ENCODE measurements at places on chromosomes 12 and 14. TPM values are rescaled to one million over a fixed set of nuclear protein-coding genes. Genes with fewer than 3 reads are reported as not detected.

DNA sequence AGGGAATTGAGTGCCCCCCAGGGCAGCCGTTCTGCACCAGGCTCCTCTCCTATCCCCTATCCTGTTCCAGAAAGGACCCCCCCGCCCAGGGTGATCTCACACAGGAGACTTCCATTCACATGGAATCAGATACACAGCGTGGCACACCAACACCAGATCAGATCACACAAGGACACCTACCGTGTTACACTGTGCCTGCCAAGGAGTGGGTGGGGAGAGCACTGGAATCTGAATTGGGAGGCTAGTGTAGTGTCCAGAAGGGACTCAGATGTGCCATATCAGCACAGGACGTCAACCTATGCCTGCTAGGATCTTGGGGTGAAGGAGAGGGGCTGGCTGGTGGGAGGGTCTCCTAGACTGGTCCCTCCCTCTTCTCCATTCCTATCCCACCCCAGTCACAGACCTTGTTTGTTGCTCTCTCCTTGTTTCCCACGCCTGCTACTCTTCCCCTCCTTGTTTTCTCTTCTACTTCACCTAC, 2.3 kb downstream of the PTMS start:
- no peak for DNase-seq
- no peaks in the 10 kb centered on the region for H3K27me3 ChIP-seq
- no peaks in the 10 kb centered on the region for H3K36me3 ChIP-seq
- H3K4me1 ChIP-seq, result peaks cover 34% of the 10 kb centered on the region
- no peak overlapping the region for H3K27ac ChIP-seq

CARMIL3 gene
- total RNA-seq, result not detected

GRCh38 chr14:70748422-70748821, 60.9 kb downstream of the MAP3K9 start:
- no peak for DNase-seq
- H3K4me3 ChIP-seq, result no peak overlapping the region
- no peaks in the 10 kb centered on the region for H3K27me3 ChIP-seq
- peaks cover 40% of the 10 kb centered on the region for H3K36me3 ChIP-seq
- H3K4me1 ChIP-seq, result peaks cover 5% of the 10 kb centered on the region

DDX23 gene
- 105 TPM for total RNA-seq

DNA sequence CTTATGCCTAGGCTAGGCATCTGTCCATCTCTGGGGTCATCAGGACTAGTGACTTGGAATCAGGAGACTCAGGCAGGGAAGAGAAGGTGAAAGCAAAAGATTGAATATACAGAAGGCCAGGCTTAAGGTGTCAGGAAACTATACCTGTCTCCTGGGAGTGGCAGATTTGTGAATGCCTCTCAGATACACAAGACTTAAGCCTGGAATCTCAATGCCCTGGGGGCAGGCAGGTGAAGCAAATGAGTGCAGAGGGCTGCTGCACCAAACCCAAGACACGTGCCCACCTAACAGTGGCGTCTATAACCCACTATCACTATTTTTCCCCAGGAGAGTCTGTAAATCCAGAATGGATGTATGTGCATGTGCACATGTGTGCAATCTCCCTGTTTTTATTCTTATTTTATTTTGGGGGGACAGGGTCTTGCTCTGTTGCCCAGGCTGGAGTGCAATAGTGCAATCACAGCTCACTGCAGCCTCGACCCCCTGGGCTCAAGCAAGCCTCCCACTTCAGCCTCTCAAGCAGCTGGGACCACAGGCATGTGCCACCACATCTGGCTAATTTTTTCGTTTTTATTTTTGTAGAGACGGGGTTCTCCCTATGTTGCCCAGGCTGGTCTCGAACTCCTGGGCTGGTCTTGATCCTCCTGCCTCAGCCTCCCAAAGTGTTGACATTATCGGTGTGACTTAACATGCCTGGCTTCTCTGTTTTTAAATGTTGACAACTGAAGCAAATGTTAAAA, 31.9 kb upstream of the FOS start:
- no peak overlapping the region for H3K27ac ChIP-seq
- H3K27me3 ChIP-seq, result no peaks in the 10 kb centered on the region
- H3K4me1 ChIP-seq, result no peaks in the 10 kb centered on the region
- H3K4me3 ChIP-seq, result no peak overlapping the region
- DNase-seq, result no peak

SELPLG gene
- total RNA-seq, result 0.73 TPM

GRCh38 chr14:21825149-21825743, 151.6 kb upstream of the OR4E1 start:
- H3K4me3 ChIP-seq, result no peak overlapping the region
- H3K4me1 ChIP-seq, result no peaks in the 10 kb centered on the region
- peaks cover 37% of the 10 kb centered on the region for H3K27me3 ChIP-seq

DNA sequence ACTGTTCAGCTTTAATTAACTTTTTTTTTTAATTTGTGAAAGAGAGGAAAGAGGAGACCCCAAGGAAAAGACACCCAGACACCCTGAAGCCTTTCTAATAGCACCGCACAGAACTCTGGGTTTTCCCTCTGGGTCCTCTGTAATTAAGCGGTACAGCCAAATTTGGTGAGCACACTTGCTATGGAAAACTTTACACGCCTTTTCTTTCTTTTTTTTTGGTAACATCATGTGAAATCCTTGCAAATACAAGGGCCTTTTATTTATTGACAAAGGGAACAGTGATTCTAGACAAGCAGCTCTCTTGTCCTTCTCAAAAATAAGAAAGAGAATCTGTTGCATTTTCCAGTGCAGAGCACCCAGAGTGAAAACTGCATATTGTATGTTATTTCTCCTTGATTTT, 44.4 kb upstream of the CPM start:
- no peaks in the 10 kb centered on the region for H3K36me3 ChIP-seq
- no peak overlapping the region for H3K27ac ChIP-seq
- H3K4me1 ChIP-seq, result no peaks in the 10 kb centered on the region
- no peaks in the 10 kb centered on the region for H3K27me3 ChIP-seq

GRCh38 chr12:23221926-23222325, 597.0 kb downstream of the ETNK1 start:
- no peaks in the 10 kb centered on the region for H3K4me1 ChIP-seq
- no peak overlapping the region for H3K4me3 ChIP-seq
- no peaks in the 10 kb centered on the region for H3K27me3 ChIP-seq

- H3K36me3 ChIP-seq, result no peaks in the 10 kb centered on the region
- no peak overlapping the region for H3K27ac ChIP-seq
- H3K27me3 ChIP-seq, result no peaks in the 10 kb centered on the region
- no peak for DNase-seq
- no peak overlapping the region for H3K4me3 ChIP-seq
- H3K4me1 ChIP-seq, result peaks cover 47% of the 10 kb centered on the region
Measured at GRCh38 chr12:53987787-53988230, 2.9 kb downstream of the HOXC10 start.

- peak overlapping the region; percentile 87 for H3K4me3 ChIP-seq
- peaks cover 6% of the 10 kb centered on the region for H3K36me3 ChIP-seq
- H3K27ac ChIP-seq, result no peak overlapping the region
- H3K27me3 ChIP-seq, result no peaks in the 10 kb centered on the region
- peak; percentile 17 for DNase-seq
- H3K4me1 ChIP-seq, result peaks cover 30% of the 10 kb centered on the region
Measured at GRCh38 chr12:53940443-53941014, 1.9 kb downstream of the HOXC13 start.

- H3K27ac ChIP-seq, result no peak overlapping the region
- DNase-seq, result no peak
- H3K4me3 ChIP-seq, result no peak overlapping the region
- H3K4me1 ChIP-seq, result no peaks in the 10 kb centered on the region
- peaks cover 7% of the 10 kb centered on the region for H3K27me3 ChIP-seq
- H3K36me3 ChIP-seq, result no peaks in the 10 kb centered on the region
Measured at GRCh38 chr14:78316052-78316451, 145.9 kb downstream of the NRXN3 start.

JKAMP gene
- total RNA-seq, result 147 TPM

DNA sequence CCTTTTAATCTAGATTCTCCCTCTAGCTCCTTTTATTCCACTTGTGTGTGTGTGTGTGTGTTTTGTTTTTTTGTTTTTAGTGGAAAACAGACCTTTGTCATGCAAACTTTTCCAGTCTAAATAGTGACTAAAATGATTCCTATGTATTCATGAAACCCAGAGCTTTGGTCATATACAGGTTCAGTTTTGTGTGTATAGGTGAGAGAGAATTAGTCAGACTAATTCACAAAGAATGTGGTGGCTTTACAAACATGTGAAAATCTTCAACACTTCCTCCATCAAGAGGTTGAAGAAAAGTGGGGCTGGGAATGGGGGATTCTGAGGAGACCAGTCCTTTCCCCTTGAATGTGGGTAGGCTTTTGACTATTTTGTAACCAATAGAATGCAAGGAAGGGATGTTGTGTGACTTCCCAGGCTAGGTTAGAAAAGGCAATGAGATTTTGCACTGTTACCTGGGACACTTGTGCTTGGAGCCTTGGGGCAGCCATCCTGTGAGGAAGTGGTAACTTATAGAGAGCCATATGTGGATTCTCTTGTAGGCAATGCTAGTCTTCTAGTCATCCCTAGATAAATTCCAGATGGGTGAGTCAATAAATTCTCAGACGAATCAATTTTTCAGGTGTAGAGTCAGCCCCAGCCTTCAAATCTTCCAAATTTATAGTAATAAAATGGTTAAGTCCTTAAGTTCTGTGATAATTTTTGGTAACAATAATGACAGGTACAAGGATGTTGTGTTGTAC, 236.1 kb downstream of the CEP128 start:
- H3K4me1 ChIP-seq, result peaks cover 10% of the 10 kb centered on the region

GRCh38 chr12:21774358-21775132, at the start of gene KCNJ8:
TSS of gene KCNJ8 (minus strand) at chr12:21774706. CDS start at chr12:21773616, 1,090 bp downstream.
- no peaks in the 10 kb centered on the region for H3K27me3 ChIP-seq
- H3K4me3 ChIP-seq, result peak within 1 kb of the TSS; percentile 65
- DNase-seq, result no peak
- no peaks in the 10 kb centered on the region for H3K4me1 ChIP-seq
- H3K36me3 ChIP-seq, result no peaks in the 10 kb centered on the region
- no peak within 1 kb of the TSS for H3K27ac ChIP-seq

KRT6B gene
- total RNA-seq, result 7.7 TPM

NTF3 gene
- not detected for total RNA-seq

GRCh38 chr12:120259418-120260202, 5.9 kb downstream of the PXN start:
- H3K4me1 ChIP-seq, result peaks cover 68% of the 10 kb centered on the region
- peaks cover 50% of the 10 kb centered on the region for H3K36me3 ChIP-seq
- no peaks in the 10 kb centered on the region for H3K27me3 ChIP-seq
- H3K4me3 ChIP-seq, result no peak overlapping the region
- no peak for DNase-seq

DNA sequence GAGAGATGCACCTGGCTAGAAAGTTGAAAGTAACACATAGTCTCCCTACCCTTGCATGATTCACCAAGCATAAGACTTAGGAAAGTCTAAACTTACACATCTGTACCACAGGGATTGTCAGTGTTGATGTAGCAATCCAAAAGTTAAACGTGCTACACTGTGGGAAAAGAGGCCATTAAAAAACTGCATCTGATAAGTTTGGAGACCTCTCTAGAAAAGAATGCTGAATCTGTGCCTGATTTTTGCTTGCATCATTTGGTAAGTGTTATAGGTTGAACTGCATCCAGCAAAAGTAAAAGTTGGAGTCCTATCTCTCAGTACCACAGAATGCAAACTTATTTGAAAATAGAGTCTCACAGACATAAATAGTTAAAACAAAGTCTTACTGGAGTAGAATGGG, 126.6 kb downstream of the SLC6A15 start:
- no peak overlapping the region for H3K27ac ChIP-seq
- no peaks in the 10 kb centered on the region for H3K27me3 ChIP-seq

HOXC13 gene
- 9.0 TPM for total RNA-seq

NTN4 gene
- total RNA-seq, result 40.3 TPM

DNA sequence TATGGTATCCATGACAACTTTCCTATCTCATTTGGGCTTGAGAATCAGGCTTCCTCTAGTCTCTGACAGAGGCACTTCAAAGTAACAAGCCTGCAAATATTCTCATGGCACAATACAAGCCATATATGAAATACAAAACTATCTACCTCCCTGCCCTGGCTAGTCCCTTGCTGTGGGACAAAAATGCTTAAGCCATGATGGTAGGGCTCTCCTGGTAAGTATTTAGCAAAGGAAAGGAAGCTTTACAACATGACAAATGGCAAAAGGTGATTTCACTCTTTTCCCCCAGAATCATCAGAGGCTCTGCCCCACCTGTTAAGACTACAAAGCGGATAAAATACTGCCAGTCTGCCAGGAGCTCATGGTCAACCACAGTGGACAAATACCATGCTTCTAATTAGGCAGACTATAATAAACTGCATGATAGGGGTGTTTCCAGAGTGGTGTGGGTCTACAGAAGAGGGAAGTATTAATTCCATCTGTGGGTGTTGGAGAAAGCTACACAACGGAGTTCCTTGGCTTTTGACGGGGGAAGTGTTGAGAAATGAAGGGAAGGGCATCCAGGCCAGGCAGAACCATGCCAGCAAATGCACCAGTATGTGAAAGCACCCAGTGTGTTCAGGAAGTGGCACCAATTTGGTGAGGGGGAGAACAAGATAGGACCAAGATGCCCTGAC, 92.9 kb downstream of the SPTSSA start:
- H3K27me3 ChIP-seq, result no peaks in the 10 kb centered on the region
- H3K4me1 ChIP-seq, result peaks cover 29% of the 10 kb centered on the region

DNA sequence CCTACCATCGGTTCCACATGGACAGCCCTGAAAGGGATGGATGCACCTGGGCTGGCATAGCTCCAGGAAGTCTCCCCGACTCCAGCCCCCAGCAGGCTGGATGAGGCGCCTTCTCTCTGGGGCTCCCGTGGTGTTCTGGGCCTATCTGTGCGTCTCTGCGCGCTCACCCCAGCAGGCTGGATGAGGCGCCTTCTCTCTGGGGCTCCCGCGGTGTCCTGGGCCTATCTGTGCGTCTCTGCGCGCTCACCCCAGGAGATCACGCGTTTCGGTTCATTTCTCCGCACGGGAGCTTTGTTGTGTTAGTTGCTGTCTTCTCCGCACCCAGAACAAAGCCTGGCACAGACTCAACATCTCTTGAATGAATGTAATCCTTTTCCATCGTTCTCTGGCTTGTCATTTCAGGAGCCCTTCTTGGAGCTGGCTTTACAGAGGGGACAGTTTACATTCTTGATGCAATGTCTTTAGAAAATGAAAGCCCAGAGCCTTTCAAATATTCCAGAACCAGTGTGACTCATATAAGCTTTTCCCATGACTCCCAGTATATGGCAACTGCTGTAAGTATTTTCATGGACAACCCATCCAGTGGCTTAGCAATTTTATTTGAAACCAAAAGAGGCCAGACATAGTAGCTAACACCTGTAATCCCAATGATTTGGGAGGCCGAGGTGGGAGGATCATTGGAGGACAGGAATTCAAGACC, 40.3 kb downstream of the CFAP251 start:
- no peak overlapping the region for H3K27ac ChIP-seq
- H3K4me3 ChIP-seq, result no peak overlapping the region
- H3K27me3 ChIP-seq, result no peaks in the 10 kb centered on the region
- H3K4me1 ChIP-seq, result peaks cover 4% of the 10 kb centered on the region
- no peak for DNase-seq

DNA sequence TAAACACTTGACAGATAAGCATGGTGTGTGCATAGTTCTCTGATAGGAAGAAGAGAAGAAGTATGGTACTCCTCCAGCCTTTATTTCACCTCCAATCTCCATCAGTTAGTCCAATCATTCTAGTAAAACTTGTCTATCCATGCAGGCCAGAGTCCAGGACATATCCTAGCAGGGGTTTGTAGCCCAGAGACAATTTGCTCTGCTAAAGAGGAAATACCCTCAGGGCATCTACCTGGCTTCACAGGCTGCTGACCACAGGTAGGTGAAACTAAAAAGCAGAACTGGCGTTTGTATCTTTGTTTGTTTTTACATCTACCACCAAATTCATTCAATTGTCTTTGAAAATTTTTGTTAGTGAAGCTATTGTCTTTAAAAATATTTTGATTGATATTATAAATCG, 717.6 kb downstream of the FSCB start:
- H3K4me3 ChIP-seq, result no peak overlapping the region
- no peaks in the 10 kb centered on the region for H3K36me3 ChIP-seq
- H3K27ac ChIP-seq, result no peak overlapping the region
- no peaks in the 10 kb centered on the region for H3K27me3 ChIP-seq

BDKRB1 gene
- 0.69 TPM for total RNA-seq

GRCh38 chr14:88952901-88953300, 128.4 kb downstream of the TTC8 start:
- H3K4me1 ChIP-seq, result no peaks in the 10 kb centered on the region
- H3K27ac ChIP-seq, result no peak overlapping the region
- H3K4me3 ChIP-seq, result no peak overlapping the region

ANKRD9 gene
- total RNA-seq, result 52.6 TPM

Measured in PC-3 (cell line).